CD4-positive, alpha-beta T cell treated with Interleukin-2 at 100 ng/mL for 4 hours (primary cell): ENCODE measurements at places on chromosomes 2 and 18.

DNA sequence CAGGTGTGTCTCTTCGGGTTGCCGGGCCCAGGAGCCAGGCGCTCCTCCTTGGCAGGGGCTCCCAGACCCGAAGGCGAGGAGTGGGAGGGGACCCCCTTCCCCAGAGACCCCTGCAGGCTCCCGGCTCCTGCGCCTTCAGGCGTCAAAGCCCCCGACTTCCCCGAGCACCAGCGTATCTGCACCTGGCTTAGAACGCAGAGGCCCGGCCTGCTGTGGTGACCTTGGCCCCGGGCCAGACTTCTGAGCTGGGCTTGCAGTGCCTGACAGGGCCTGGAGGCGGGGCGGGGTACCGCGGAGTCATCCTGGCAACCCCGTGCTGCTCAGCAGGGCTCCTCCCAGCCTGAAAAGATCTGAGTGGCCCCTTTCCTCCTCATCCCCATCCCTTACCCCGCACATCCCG, 27.0 kb downstream of the SKA1 start:
- DNase-seq = no peak

GRCh38 chr2:234267534-234267933, 217.0 kb downstream of the SPP2 start:
- no peak for DNase-seq

GRCh38 chr2:102154364-102154763, 11.8 kb downstream of the IL1R1 start:
- DNase-seq = no peak

DNA sequence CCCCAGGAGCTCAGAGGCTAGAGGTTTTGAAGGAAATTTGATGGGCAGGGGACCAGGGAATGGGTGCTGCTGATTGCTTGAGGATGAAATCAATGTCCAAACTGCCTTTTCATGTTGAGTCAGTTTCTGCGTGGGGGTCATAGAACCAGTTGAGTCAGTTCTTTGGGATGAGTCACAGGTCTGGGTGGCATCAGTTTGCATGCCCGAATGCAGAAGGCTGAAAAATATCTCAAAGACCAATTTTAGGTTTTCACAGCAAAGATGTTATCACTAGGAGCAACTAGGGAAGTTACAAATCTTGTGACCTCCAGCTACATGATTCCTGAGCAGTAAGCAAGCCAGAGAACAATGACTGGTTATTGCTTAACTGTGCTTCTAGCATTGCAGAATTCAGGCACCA, 1135.1 kb upstream of the CRIM1 start:
- DNase-seq = no peak
